GM03348 (cell line): ENCODE measurements at places on chromosomes 7 and 10.

- no peak for DNase-seq
These were observed 16.3 kb upstream of the HNRNPH3 start for GRCh38 chr10:68315582-68315981.

DNA sequence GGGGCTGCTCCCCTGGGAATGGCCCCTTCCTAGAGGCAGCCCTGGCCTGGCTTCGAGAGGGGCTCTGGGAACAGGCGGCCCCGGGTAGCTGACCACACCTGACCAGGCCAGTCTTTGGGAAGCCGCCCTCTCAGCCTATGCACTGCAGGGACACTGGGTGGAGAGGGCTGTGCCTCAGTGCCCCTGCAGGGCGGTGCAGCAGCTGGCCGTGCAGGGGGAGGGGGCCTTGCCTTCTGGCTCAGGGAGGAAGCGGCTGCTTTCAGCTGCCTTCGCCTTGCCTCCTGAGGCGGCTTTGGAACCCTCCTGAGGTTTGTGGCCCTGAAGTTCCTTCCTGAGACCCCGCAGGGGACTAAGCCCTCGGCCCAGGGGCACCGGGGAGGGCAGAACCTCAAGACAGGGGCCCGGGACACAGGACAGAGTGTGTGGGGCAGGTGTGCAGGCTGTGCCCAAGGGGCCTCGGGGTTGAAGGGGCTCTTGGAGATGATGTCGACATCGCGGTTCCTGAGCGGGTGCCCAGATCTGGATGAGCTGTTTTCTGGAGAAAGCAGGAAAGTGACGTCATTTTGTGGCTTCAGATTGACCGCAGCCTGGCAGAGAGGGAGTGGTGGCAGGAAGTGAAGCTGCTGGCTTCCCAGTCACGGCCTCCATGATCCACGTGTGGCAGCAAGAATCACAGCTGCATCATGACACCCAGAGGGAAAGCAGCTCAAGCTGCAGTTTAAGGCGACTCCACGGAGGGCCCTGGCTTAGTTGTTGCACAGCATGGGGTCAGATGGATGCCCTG is 17.7 kb downstream of the ADAM8 start:
- peak; percentile 96 for DNase-seq

GRCh38 chr7:29565224-29565630 is 1.6 kb downstream of the PRR15 start:
- DNase-seq = no peak

DNA sequence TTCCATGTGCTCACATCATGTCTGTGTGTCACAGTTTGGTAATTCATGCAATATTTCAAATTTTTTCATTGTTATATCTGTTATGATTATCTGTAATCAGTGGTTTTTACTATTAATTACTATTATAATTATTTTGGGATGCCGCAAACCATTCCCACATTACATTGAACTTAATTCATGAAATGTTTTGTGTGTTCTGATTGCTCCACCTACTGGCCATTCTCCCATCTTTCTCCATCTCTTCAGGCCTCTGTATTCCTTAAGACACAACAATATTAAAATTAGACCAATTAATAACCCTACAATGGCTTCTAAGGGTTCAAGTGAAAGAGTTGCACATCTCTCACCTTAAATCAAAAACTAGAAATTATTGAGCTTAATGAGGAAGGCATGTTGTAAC is 398.5 kb downstream of the PCDH15 start:
- no peak for DNase-seq

DNA sequence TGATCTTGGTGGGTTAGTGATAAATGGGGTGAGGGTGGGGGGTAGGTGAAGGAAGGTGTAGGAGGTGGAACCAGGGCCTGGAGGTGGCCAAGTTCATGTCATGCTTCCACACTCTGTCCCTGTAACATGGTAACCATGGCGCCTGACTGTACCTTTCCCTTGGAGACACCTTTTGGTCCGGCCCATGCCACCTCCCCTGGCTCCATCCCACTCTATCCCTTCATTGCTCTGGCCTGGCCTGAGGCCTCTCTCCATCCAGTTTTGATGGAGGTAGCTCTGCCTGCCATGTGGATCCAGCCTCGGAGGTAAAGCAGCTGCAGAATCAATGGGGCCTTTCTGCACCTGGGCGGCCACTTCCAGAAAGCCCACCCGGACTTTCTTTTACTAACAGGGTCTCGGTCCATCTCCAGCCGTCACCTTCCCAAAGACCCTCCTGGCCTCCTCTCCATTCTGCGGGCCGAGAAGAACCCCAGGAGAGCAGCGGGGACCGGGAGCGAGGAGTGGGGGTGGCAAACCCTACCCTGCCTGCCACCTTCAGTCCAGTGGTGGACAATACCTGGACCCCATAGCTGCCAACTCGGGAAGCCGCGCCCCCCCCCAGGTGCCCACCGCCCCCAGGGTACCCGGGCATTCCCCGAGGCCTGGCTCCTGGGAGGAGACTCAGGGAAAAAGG is 504 bp upstream of the TRRAP start:
- DNase-seq = no peak

DNA sequence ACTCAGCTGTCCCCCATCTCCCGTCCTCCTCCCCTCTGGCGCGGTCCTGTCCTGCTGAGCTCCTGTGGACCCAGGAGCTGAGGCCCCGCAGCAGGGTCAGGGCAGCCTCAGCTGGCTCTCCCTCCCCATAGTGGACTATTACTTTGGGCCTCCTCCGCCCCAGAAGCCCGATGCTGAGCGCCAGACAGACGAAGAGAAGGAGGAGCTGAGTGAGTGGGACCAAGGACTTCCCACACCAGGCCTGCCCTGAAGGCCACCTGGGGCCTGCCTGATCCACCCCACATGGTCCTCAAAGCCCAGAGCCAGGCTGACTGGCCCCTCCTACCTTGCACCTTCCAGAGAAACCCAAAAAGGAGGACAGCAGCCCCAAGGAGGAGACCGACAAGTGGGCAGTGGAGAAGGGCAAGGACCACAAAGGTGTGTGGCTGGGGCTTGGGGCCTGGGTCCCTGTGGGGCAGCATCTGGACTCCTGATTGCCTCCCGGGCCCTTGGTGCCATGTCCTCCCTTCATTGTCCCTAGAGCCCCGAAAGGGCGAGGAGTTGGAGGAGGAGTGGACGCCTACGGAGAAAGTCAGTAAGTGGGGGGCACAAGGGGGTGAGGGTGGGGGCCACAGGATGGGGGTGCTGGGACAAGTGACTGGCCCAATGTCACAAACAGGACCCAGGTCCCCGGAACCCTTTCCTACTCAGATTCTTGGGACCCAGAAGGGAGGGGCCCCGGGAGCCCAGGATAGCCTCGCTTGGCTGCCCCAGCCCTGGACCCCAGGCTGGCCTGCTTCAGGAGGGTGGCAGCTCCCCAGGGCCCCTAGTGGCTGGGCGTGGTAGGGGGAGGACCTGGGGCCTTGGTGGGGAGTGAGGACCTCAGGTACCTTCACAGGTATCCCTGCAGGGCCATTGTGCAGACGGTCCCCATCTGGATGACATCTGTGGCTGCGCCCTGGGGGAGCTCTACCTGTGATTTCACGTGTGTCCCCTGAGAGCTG is 4.9 kb downstream of the AEBP1 start:
- no peak for DNase-seq

DNA sequence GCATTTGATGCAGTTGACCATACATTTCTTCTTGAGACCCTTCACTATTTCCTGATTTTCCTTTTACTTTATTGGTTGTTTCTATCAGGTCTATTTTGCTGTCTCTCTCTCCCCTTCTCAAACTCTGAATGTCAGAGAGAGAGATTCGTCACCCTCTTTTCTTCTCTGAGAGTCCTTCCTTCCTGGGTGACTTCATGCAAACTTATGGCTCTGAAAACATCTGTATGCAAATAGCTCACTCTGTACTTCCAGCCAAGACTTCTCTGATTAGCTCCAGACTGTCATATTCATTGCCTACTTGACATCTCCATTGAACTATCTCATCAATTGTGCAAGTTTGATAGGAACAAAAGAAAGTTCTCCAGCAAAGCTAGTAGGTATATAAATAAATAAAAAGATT is 191.7 kb upstream of the KLF6 start:
- no peak for DNase-seq

- DNase-seq = no peak
These were observed 82.3 kb downstream of the WDR37 start for GRCh38 chr10:1138529-1138928.

- no peak for DNase-seq
These were observed 69.2 kb downstream of the SDK1 start for GRCh38 chr7:3370068-3370830.

GRCh38 chr7:137342265-137342664 is 1.3 kb downstream of the PTN start:
- DNase-seq = no peak
